ENCODE measurements at places on chromosomes 16 and 17.
A peak's percentile ranks its signal among the peaks of the same experiment; 100 is the strongest.

GRCh38 chr17:75877752-75878173 is 618 bp downstream of the TRIM47 start:
- peak; percentile 25 for DNase-seq

GRCh38 chr17:43907425-43907981 is at the start of gene MPP2:
TSS of gene MPP2 (minus strand) at chr17:43907536. CDS start at chr17:43904460, 3,076 bp downstream.
- DNase-seq, result peak; percentile 21

DNA sequence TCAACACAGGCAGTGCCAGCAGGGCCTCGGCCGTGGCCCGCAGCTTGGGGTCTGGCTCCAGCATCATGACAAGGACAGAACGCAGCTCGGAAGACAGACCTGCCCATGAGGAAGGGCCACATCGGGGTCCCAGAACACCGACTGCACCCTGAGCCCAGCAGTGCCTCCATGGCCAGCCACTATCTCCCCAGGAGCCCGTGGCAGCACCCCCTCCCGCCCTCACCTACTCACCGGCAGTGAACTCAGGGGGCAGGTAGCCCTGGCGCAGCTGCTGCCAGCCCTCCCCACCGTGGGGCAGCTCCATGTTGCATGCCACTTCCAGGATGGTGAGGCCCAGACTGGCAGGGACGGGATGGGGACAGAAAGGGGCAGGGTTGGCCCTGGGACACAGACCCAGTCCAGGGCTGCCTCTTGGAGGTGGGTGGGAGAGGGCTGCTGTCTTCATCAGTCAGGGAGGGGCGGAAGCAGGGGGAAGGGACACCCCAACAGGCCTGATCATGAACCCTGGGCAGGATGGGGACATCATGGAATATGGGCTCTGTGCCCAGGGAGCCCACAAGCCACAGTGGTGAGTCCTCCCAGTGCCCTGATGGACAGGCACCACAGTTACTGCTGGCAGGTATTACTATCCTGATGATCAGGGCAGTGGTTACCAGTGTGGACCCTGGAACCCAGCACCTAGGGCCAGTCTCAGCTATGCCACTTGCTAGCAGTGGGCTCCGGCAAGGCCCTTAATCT is 5.3 kb downstream of the PAQR4 start:
- DNase-seq, result no peak

DNA sequence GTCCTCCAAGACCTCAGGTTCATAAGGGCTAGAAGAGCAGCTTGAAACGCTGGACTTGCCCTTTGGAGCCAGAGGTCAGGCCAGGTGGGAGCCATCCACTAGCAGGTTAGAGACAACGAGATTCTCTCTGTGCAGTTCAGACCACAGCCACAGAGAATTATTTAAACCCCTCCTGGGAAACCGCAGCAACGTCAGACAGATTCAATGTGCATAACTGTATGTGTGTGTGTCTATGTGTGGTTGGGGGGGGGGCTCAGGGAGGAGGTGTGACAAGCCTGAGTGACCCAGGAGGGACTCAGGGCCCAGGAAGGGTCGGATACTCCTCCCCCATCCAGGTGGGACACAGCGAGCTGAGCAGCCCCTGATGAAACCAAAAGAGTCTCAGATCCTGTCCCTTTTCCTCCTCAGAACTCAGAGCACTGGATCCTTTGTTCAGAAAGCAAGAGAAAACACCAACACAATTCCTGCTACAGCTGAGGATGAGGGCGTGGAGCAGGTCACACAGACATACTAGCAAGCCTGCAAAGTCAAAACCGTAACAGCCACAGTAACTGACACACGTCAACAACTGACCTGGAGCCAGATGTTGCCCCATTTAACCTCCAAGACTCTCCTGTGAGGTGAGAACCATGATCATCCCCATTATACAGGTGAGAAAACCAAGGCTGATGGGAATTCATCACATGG is 66.8 kb downstream of the XYLT1 start:
- no peak for DNase-seq

DNA sequence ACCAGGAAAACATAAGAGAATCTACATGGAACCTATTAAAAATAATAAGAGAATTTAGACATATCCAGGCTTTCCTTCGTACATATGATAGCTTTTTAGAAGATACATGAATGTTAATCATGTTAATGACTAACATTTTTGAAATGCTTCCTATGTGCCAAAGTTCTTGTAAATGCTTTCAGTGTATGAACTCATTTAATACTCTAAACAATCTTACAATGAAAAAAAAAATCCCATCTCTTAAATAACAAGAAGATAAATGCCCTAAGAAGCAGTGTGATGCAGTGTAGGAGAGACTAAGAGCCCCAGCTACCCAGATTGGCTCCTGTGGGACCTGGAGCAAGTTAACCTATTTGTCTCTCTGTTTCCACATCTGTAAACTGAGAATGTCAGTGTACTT is 220.4 kb upstream of the MYOCD start:
- no peak for DNase-seq

- DNase-seq, result no peak
Measured at GRCh38 chr17:72922219-72922618, 170.3 kb downstream of the SLC39A11 start.

DNA sequence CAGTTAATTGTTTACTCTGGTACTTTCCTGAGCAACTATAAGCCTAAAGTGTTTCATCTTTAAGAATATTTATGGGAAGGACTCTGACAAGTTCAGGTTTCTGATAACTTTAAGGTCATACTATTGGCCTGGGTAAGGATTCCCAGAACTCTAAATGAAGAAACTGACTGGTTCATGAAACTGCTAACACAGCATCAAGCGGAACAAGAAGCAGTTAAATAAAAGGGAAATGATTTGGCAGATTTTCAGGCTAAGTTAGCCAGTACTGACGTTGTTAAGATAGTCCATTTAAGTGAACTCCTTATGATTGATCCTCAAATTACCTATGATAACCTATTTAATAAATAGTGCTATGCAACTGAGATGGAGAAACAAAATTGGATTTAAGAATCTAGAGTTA is 101.6 kb upstream of the CES5A start:
- DNase-seq, result no peak

DNA sequence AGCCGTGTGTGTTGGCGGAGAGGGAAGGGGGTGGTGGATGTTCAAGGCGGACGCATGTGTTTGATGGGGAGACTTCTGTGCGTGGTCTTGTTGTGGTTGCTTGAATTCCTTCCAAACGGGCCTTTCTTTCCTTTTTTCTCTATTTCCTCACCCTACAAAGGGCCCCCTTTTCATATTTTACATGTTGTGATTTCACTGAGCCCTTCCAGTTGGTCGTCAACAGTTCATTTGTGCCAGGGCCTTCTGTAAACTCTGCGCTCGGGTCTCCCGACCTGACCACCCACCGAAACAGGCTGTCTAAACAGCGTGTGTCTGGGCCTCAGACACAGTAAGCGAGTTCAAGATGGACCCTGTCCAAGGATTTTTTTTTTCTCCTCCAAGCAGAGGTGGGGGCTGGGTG is 228.4 kb downstream of the IRF8 start:
- DNase-seq, result no peak

DNA sequence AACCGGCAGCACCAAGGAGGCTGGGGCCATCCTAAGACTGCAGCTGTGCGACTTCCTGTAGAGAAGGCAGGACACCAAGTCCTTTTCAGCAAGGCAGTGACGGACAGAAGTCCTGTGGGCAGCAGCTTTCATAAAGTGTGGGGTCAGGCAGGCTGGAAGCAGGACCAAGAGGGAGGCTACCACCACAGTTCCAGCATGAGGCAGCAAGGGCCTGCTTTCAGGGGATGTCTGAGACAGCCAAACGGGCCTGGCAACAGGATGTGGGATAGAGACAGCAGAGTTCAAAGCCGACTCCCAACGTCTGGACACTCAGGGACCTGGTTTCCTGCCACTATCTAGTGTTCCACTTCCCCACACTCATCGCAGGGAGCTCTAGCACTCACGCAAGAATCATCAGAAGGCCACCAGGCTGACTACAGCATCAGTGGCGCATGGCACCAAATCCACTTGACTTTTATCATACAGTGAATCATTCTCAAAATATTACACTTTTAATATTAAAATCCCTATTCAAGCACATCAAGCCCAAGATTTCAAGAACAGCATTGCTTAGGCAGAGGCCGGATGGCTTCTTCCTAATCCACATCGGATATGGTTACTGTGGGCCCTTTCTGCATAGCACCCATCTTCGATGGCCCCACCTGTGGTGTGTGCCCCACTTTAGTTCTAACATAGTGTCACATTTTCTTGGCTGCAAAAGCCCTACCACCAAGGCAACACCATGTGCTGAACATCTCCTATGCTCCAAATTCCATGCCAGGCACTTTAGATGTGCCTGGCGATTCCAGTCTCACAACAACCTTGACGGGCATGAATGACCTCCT is 5.2 kb downstream of the USP7 start:
- DNase-seq, result no peak

DNA sequence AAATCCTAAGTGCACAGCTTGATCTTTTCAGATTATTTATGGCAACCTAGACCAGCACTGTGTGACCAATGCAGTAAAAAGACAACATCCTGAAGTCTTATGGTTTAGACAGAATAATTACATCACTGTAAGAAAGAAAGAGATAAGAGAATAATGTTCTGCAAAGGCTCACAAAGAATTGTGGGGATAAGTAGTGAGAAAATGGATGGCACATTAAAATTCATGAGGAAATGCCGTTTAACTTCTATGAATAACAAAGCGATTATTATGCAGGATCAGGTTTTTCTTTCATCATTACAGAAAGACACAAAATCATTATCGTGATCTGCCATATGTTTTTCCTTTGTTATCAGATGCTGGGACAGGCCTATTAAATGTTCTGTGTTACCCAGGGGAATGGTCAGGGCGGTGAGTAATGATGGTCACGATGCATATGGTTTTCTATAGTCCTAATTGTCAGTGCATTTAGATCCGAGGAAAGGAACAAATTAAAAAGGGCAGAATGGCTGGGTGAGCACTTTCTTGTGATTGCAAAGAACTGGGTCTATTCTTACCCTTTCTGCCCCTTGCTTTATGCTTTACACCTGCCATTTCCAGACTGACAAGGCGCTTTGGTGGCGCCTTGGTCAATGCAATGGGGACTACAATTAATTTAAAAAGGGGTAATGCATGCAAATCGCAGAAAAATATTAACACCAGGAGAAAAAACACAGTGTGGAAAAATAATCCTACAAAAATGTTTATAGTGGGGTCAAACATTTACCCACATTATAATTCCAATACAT is 18.1 kb upstream of the DHX40 start:
- DNase-seq, result no peak

DNA sequence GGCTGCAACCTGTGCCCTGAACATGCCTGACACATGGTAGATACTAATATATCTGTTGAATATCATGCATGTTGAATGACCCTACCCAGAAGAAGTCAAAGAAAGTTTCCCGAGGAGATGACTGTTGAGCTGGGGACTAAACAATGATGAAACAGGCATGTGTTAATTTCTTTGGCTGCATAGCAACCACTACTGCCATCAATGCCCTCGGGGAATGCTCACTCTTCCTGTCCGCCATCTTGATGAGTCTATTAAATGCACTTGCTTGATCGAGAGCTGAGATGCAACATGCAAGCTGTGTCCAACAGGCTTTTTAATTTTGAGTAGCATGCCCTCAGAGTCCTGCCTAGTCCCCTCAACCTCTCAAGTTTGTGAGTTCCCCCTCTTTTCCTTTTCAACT is 31.3 kb downstream of the GRIN2A start:
- no peak for DNase-seq

- DNase-seq, result no peak
Measured at GRCh38 chr17:49101054-49101534, 31.5 kb upstream of the B4GALNT2 start.

DNA sequence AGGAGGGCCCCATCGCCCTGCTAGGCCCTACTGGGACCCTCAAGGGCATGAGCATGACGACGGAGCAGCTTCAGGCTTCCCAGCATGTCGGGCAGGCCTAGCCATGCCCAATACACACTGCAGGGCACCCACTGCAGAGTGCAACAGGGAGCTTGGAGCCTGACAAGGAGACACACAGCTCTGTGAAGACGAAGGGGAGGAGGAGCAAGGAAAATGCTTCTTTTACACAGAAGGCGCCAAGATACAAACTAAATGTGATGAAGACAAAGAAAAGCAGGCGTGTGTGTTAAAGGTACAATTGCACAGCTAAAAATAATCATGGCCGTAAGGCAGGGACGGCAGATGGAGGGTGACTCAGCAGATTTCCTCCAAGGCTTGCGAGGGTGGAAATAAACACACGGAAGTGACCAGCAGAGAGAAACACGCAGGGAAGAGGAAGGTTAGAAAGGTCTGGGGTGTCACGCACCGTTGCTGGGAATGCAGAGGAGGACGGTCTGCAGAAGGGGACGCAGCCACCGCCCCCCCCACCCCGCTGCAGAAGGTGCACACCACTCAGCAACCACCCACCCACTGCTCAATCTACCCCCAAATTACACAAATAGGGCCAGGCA is 108.5 kb downstream of the ZNF778 start:
- no peak for DNase-seq

- no peak for DNase-seq
Measured at GRCh38 chr17:30950669-30951399, 20.0 kb upstream of the RNF135 start.

DNA sequence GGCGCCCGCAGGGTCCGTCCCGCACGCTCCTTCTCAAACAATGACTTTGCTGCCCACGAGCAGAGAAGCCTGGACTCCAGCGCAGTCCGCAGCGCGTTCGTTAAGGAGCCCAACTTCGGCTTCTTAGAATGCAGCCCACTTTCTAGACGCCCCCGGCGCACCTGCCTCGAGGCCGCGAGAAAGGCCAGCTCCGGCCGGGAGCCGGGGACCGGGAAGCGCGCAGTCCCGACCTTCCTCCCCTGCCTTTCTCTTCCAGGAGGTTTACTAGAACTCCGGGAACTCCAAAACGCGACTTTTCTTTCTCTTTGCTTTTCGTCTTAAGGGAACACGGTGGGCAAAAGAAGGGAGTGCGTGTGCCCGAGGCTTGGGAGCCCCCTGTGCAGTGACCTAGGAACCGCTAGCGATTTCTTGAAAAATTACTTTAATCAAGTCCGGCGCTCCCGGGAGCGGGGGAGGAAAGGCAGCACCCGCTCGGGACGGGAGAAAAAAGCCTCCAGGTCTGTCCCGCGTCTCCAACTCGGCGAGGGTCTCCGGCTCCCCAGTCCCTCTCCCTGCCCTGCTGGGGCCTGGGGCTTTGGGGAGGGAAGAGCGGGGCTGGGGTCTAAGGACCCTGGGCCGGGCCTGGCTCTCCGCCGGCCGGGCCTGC is 2.6 kb downstream of the HNF1B start:
- no peak for DNase-seq

DNA sequence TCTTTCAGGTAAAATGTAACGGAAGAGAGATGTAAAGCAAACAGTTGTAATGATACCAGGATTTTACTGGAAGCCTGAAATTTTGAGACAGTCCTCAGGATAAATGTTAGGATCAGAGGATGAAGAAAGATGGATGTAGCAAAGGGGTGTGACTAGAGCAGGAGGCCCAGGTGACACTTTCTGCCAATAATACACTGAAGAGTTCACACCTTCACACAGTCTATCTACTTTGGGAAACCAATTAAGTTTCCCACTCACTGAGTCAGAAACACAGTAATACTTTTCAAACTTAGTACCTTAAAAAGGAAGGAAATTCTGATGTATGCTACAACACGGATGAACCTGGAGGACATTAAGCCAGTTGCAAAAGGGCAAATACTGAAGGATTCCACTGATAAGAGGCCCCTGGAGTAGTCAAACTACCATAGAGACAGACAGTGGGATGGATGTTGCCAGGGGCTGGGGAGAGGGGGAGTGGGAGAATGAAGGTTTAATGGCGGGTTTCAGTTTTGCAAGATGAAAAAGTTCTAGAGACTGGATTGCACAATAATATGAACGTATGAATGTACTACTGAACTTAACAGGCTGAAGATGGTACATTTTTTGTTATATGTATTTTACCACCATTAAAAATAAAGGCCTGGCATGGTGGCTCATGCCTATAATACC is 62.3 kb downstream of the CYTH1 start:
- DNase-seq, result no peak

GRCh38 chr17:68257934-68258333 is 10.1 kb downstream of the AMZ2 start:
- no peak for DNase-seq
